CD8-positive, alpha-beta memory T cell (primary cell): ENCODE measurements at places on chromosomes 3 and 15. TPM values are rescaled to one million over a fixed set of nuclear protein-coding genes. Genes with fewer than 3 reads are reported as not detected.

- no peak overlapping the region for H3K4me3 ChIP-seq
- H3K27me3 ChIP-seq = no peaks in the 10 kb centered on the region
- no peak overlapping the region for H3K27ac ChIP-seq
- DNase-seq = no peak
- H3K36me3 ChIP-seq = no peaks in the 10 kb centered on the region
Observed at GRCh38 chr3:113541519-113541918, 9.2 kb downstream of the SIDT1 start.

DNA sequence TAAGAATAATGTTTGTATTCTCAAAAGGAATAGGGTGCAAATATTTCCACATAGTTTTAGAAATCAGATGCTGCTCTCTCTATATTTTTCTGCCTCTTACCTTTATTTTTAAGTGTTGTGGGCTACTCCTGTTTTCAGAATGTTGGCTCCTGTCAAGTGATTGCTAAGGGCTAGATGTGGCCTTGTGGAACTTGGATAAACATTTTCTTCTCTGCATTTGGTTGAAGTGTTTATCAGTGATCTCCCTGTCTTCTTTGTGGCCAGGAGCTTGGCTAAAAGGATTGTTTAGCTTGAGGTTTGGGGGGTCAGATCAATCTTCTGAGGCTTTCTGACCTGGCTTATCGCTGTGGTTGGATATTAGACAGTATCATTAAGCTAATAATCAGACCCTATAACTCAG lies 112.6 kb downstream of the TCF12 start:
- DNase-seq = no peak
- H3K27ac ChIP-seq = no peak overlapping the region
- no peaks in the 10 kb centered on the region for H3K36me3 ChIP-seq

DNA sequence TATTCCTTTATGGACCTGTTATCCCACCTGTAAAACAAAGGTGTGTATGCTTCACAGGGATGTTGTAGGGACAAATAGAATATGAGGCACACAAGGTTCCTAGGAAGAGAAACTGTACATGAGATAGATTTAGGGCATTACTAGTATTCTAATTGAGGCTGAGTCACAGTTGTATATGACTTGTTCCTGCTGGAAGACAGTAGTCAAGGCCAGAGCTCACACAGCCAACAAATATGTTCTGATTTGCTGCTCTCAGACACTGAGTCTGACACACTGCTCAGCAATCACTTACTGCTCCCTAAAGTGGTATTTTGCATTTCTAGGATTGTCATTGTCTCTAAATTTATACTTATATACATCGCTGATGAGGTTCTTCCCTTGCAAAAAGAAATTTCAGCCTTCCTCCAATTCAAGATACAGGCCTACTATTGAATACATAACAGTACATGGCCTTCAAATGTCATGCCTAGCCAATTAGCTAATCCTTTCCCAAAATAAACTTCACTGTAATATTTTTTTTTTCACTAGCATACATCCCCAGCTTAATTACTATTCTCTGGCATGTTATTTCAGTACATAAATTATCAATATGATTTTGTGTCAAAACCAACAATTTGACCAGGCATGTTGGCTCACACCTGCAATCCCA lies 69.8 kb downstream of the TIGIT start:
- no peaks in the 10 kb centered on the region for H3K27me3 ChIP-seq
- H3K4me1 ChIP-seq = no peaks in the 10 kb centered on the region
- no peak overlapping the region for H3K27ac ChIP-seq
- no peaks in the 10 kb centered on the region for H3K36me3 ChIP-seq

- H3K27ac ChIP-seq = no peak overlapping the region
- no peaks in the 10 kb centered on the region for H3K4me1 ChIP-seq
- no peak for DNase-seq
- no peaks in the 10 kb centered on the region for H3K27me3 ChIP-seq
Observed at GRCh38 chr15:47506329-47507100, 210.8 kb upstream of the SEMA6D start.

DNA sequence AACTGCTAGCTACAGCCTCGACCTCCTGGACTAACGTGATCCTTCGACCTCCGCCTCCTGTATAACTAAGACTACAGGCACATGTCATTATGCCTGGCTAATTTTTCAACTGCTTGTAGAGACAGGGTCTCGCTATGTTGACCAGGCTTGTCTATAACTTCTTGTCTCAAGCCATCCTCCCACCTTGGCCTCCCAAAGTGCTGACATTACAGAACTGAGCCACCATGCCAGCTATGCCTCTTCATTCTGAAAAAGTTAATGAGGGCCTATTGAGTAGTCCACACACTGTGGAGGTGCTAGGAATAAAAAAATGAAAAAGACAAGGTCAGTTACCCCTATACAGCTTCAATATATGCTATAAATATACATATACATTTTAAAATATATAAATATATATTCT lies 18.3 kb upstream of the EPHA6 start:
- H3K27ac ChIP-seq = no peak overlapping the region
- no peak overlapping the region for H3K4me3 ChIP-seq
- no peaks in the 10 kb centered on the region for H3K36me3 ChIP-seq
- DNase-seq = no peak
- H3K27me3 ChIP-seq = no peaks in the 10 kb centered on the region

DNA sequence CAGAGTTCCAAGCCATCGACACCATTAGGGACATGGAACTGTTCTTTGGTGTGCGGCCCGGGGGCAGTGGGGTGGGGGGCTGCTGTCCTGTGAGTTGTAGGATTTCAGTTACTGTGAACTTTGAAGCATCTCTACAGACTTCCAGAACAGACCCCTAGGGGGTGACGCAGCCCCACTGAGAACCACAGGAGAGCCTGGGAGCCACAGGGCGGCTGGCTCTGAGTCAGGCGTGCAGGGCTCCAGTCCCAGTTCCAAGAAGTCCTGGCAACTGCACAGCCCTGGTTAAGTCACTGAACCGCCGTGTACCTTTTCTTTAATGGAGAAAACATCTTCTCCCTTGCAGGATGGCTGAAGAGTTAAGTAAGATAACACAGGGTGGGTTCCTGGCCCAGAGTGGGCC lies 23.5 kb upstream of the LRTM1 start:
- H3K4me1 ChIP-seq = no peaks in the 10 kb centered on the region
- H3K36me3 ChIP-seq = no peaks in the 10 kb centered on the region
- H3K27ac ChIP-seq = no peak overlapping the region
- H3K27me3 ChIP-seq = no peaks in the 10 kb centered on the region

GRCh38 chr3:4642611-4643010 lies 149.5 kb downstream of the ITPR1 start:
- peaks cover 29% of the 10 kb centered on the region for H3K36me3 ChIP-seq
- H3K27ac ChIP-seq = no peak overlapping the region
- peaks cover 8% of the 10 kb centered on the region for H3K4me1 ChIP-seq
- no peaks in the 10 kb centered on the region for H3K27me3 ChIP-seq

Gene SUCNR1
- not detected for polyA plus RNA-seq

Gene ROBO2
- polyA plus RNA-seq = not detected

Gene CRABP1
- polyA plus RNA-seq = not detected

Gene ADGRG7
- polyA plus RNA-seq = not detected

Gene NEO1
- polyA plus RNA-seq = 3.9 TPM
